ENCODE measurements at places on chromosomes 2 and 18.

DNA sequence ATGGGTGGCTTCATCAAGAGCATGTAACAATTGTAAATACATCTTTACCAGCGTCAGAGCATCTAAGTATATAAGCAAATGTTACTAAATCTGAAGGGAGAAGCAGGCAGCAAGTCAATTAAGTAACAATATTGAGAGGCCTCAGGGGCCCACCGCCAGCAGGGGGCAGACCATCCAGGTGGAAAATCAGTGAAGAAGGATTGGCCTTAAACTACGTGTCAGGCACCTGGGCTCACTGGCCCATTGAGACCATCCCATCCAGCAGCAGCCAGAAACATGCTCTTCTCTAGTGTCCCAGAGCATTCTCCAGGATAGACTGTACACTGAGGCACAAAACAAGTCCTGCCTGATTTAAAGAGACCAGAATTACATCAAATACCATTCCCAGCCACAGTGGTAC is 96.2 kb upstream of the SNTG2 start:
- peak; percentile 40 for DNase-seq

GRCh38 chr2:45466053-45466452 is 145.0 kb downstream of the SRBD1 start:
- no peak for DNase-seq

GRCh38 chr18:58263055-58263957 is 219.3 kb downstream of the NEDD4L start:
- no peak for DNase-seq

GRCh38 chr2:119197126-119197405 is 26.6 kb upstream of the STEAP3 start:
- DNase-seq: no peak

- DNase-seq: no peak
Measured at GRCh38 chr2:137056704-137057103, 291.4 kb downstream of the THSD7B start.

- DNase-seq: no peak
Measured at GRCh38 chr2:43513216-43513615, 82.6 kb downstream of the THADA start.

- DNase-seq: no peak
Measured at GRCh38 chr2:182784777-182785176, 68.7 kb downstream of the DNAJC10 start.

All from neural crest cell (in vitro differentiated cells).